ENCODE measurements at places on chromosomes 7 and 10. TPM values are rescaled to one million over a fixed set of nuclear protein-coding genes. Genes with fewer than 3 reads are reported as not detected.
A peak's percentile ranks its signal among the peaks of the same experiment; 100 is the strongest.

SPDYE9 gene
- not detected for total RNA-seq

H2BK1 gene
- total RNA-seq: not detected

PITX3 gene
- total RNA-seq: not detected

GIMAP8 gene
- 25.1 TPM for total RNA-seq

FANK1 gene
- 0.63 TPM for total RNA-seq

HEPACAM2 gene
- total RNA-seq: not detected

DNA sequence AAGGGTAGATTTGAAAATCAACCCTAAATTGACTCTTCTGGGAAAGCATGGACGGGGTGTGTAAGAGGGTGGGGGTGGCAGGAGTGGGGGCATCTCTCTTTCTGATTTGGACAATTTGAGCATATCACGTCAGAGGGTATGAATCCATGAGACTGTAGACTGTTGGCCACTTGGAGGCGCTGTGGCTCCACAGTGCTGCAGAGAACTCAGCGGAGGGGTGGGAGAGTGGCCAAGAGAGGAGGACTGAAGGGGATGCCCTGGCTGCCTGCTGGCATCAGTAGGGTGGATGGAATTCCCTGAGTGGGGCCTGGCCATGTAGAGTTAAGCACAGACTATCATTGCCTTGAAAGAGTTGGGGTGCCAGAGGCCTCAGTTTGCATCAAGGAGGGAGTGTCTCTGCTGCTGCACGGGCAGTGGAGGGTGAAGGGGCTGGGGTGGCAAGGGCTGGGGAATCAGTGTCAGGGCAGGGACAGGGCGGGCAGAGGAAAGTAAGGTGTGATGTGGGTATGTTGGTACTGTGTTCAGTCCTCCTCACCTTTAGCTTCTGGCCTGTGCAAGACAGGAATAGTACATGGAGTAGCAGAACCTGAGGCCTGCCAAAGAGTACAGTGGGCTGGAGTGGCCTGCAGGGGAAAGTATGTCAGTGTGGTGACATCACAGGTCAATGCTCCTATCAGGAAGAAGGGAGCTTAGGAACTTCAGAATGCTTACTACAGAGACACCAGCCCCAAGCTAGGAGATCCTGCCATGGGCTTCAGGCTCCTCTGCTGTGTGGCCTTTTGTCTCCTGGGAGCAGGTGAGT, 133.5 kb upstream of the PRSS58 start:
- H3K27me3 ChIP-seq: no peaks in the 10 kb centered on the region
- H3K4me1 ChIP-seq: no peaks in the 10 kb centered on the region
- H3K4me3 ChIP-seq: peak overlapping the region; percentile 36
- no peaks in the 10 kb centered on the region for H3K36me3 ChIP-seq

DNA sequence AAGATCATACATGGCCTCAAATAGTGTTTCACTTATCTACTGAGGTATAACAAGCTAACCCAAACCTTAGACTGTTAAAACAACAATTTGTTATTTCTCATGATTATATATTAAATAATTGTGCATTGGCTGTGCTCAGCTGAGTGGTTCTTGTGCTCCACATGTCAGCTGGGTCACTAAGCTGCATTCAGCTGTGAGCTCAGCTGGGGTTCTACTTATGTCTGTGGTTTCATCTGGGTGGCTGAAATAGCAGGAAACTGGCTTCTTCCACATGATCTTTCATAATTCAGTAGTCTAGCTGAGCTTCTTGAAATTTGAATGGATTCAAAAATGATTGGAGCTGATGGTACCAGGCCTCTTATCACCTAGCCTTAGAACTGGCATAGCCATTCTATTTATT, 181.8 kb upstream of the CSTF2T start:
- H3K27me3 ChIP-seq: no peaks in the 10 kb centered on the region
- no peak overlapping the region for H3K27ac ChIP-seq
- no peaks in the 10 kb centered on the region for H3K36me3 ChIP-seq
- no peak overlapping the region for H3K4me3 ChIP-seq
- peaks cover 13% of the 10 kb centered on the region for H3K4me1 ChIP-seq

GRCh38 chr10:79444199-79445119, 965 bp downstream of the ZCCHC24 start:
- H3K36me3 ChIP-seq: no peaks in the 10 kb centered on the region
- peaks cover 39% of the 10 kb centered on the region for H3K27me3 ChIP-seq
- peak overlapping the region; percentile 82 for H3K4me3 ChIP-seq
- peak overlapping the region; percentile 64 for H3K27ac ChIP-seq
- H3K4me1 ChIP-seq: peaks cover 25% of the 10 kb centered on the region

DNA sequence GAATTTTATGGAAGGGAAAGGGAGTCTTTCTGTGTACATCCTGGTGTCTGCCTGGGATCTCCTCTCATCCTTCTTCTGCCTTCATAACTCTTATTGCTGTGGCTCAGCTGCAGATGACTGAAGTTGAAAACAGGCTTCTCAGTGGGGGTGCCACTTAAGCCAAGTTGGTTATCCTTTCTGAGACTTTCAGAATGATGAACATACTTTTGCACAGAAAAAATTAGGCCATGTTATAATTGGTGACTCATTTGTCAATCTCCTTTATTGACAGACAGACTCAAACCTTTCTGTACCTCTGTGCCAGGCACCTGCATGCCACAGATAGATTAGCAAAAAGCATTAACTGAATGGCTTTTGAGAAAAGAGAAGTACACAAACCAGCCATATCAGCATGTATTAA, 430.3 kb downstream of the SORCS1 start:
- H3K4me1 ChIP-seq: no peaks in the 10 kb centered on the region
- no peaks in the 10 kb centered on the region for H3K27me3 ChIP-seq
- DNase-seq: no peak
- no peak overlapping the region for H3K27ac ChIP-seq
- H3K4me3 ChIP-seq: no peak overlapping the region

DNA sequence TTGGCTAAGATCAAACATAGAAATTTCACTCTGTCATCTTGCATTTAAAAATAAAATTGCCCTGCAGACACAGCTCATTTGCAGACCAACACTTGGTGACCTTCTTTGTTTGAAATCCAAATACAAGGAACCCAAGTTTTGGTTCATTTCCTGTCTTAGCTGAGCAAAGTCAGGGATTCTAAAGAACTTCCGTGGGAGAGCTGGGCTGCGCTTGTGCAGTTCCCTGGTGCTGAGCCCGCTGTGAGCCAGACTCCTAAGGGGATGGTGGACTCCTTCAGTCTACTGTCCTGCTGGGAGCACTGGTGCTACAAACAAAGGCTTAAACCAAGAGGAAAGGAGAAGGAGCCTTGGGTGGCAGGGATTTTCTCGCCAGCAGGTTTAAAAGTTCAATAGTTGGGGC, 60.0 kb downstream of the MYOF start:
- H3K27ac ChIP-seq: no peak overlapping the region
- no peak for DNase-seq
- no peaks in the 10 kb centered on the region for H3K27me3 ChIP-seq
- peaks cover 9% of the 10 kb centered on the region for H3K4me1 ChIP-seq
- no peaks in the 10 kb centered on the region for H3K36me3 ChIP-seq

DNA sequence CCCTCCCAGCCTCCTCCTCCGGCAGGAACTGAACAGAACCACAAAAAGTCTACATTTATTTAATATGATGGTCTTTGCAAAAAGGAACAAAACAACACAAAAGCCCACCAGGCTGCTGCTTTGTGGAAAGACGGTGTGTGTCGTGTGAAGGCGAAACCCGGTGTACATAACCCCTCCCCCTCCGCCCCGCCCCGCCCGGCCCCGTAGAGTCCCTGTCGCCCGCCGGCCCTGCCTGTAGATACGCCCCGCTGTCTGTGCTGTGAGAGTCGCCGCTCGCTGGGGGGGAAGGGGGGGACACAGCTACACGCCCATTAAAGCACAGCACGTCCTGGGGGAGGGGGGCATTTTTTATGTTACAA, 83.3 kb downstream of the PAX2 start:
- peak overlapping the region; percentile 64 for H3K4me3 ChIP-seq
- peaks cover 39% of the 10 kb centered on the region for H3K4me1 ChIP-seq
- H3K36me3 ChIP-seq: peaks cover 5% of the 10 kb centered on the region
- DNase-seq: peak; percentile 35
- no peak overlapping the region for H3K27ac ChIP-seq

DNA sequence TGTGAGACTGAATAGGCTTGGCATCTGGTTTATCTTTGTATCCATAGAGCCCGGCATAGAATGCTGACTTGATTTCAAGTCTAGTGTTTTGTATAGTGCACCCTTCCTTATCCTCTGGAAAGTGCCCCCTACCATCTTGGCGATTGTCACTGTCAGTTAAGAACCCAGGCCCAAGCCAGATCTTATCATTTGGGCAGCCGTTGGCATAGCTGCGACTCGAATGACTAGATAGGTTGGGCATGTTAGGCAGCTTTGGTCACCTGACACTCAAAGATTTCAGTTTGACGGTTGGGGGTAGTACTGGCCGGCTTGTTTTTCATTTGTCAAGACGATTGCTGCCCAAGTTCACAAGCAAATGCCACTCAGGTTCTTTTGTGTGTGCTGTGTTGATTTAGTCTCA, 6.6 kb downstream of the NIPSNAP2 start:
- peaks cover 22% of the 10 kb centered on the region for H3K36me3 ChIP-seq
- H3K27me3 ChIP-seq: no peaks in the 10 kb centered on the region

DNA sequence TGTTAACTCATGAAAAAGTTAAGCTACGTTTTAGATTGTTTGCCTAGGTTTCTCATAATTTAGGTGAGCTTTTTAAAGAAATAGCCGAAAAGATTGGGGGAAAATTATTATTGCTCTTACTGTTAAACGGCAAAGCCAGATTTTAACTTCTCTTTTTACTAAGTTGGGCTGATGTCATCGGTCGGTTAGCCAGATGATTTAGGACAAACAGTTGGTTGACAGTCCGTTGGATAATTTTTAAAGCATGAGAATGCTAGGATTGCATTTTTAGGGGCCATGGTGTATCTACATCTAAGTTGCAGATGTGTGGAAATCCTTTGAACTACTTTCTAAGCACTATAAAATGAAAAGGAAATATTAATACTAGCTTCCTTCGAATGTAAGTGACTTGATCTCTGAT, 280.9 kb upstream of the AKR1E2 start:
- H3K36me3 ChIP-seq: no peaks in the 10 kb centered on the region
- peaks cover 8% of the 10 kb centered on the region for H3K4me1 ChIP-seq
- H3K27me3 ChIP-seq: peaks cover 16% of the 10 kb centered on the region
- DNase-seq: no peak

- no peak overlapping the region for H3K27ac ChIP-seq
- no peaks in the 10 kb centered on the region for H3K4me1 ChIP-seq
- no peak overlapping the region for H3K4me3 ChIP-seq
Measured at GRCh38 chr7:79823246-79823951, 311.2 kb upstream of the GNAI1 start.

GRCh38 chr7:42021631-42022030, 215.4 kb downstream of the GLI3 start:
- H3K27me3 ChIP-seq: no peaks in the 10 kb centered on the region
- DNase-seq: no peak
- no peaks in the 10 kb centered on the region for H3K36me3 ChIP-seq
- no peak overlapping the region for H3K27ac ChIP-seq

DNA sequence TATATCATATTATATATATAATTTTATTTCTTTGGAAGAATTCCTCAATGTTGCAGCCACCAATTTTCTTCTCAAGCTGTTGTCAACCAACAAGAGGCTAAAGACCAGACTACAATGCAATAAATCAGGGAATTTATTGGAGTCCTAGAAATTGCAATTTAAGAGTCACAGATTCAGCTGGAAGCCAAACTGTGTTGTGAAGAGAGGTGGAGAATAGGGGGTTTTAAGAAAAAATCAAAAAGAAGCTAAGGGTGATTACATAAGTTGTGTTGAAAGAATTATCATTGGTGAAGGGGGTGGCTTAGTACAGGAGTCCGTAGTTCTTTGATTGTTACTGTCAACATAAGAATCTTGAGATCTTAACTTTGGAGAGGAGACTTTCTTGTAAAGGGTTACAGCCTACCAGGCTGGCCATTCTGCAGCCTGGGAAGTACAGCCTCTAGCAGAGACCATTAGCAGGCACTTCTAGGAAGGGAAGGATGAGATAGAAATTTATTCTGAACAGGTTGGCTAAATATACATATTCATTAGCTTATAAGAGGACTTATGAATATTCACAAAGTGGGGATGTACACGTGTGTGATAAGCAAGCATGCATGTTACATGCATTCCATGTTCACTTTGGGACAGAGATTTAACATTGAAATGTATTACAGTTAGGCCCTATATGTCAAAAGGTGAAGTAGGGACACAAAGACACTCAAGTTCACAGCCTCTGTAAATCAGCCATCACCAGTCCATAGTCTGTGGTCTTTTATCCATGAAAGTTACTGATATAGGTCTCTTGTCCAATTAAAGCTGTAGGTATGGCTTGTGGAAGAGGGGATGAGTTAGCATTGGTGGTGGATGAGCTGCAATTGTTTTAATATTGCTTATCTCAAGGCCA, 8.3 kb upstream of the TMEM168 start:
- H3K27me3 ChIP-seq: no peaks in the 10 kb centered on the region
- no peak for DNase-seq
- H3K36me3 ChIP-seq: no peaks in the 10 kb centered on the region
- no peak overlapping the region for H3K4me3 ChIP-seq

- H3K4me1 ChIP-seq: no peaks in the 10 kb centered on the region
- H3K4me3 ChIP-seq: no peak overlapping the region
- H3K36me3 ChIP-seq: no peaks in the 10 kb centered on the region
- no peak overlapping the region for H3K27ac ChIP-seq
Measured at GRCh38 chr10:65861249-65861648, 1064.6 kb upstream of the LRRTM3 start.

GRCh38 chr10:21494191-21495001, 31.1 kb downstream of the SKIDA1 start:
- DNase-seq: no peak
- H3K36me3 ChIP-seq: no peaks in the 10 kb centered on the region
- peaks cover 24% of the 10 kb centered on the region for H3K4me1 ChIP-seq
- H3K27me3 ChIP-seq: peaks cover 61% of the 10 kb centered on the region

Measured in activated CD4-positive, alpha-beta memory T cell treated with anti-CD3 and anti-CD28 coated beads, Interleukin-2, amount 10 ng/mL, durations not matched to agents 7 days and 5 days (primary cell).